ENCODE measurements at places on chromosomes 4 and X.
A peak's percentile ranks its signal among the peaks of the same experiment; 100 is the strongest.

DNA sequence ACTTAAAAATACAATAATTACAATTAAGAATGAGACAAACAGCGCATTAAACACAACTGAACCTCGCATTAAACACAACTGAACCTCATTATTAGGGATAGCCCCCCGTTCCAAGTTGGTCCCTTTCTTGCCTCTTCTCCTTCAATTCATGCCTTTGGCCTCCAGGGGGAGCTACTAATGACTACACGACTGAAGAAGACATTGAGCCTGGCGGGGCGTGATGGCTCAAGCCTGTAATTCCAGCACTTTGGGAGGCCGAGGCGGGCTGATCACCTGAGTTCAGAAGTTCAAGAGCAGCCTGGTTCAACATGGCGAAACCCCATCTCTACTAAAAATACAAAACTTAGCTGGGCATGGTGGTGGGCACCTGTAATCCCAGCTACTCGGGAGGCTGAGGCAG is 56.4 kb upstream of the NWD2 start:
- DNase-seq: no peak

DNA sequence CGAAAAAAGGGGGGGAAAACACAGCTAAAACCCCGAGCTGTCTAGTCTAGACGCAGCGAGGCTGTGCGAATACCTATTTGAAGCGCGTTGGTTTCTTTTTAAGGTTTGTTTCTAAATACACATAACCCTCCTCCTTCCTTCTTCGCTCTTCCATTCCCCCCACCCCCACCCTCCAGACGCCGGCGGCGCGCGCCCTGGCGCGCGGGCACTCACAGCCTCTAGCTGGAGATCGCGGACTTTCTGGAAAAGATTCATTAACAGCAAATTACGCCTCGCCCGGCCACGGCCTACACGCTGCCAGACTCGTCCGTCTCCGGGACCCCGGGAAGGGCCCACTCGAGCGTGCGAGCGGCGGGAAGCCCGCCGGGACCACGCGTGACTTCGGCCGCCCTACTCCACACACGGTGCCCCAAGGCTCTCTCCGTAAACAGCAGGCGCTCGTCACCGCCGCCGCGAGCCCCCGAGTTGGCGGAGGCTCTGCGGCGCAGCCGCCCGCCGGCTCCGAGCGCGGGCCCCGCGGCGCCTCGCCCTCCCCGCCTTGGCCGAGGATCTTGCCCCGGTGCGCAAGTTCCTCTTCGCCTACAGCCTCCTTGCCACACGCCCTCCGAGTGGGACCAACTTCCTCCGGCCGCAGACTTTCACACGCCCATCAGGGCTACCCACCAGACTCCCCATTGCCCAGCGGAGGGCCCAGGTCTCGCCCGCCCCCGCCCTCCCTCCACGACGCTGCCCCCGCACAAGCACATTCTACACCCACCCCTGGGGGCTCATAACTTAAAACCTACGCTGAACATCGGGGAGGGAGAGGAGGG is 2.0 kb downstream of the BCOR start:
- DNase-seq: peak; percentile 39

DNA sequence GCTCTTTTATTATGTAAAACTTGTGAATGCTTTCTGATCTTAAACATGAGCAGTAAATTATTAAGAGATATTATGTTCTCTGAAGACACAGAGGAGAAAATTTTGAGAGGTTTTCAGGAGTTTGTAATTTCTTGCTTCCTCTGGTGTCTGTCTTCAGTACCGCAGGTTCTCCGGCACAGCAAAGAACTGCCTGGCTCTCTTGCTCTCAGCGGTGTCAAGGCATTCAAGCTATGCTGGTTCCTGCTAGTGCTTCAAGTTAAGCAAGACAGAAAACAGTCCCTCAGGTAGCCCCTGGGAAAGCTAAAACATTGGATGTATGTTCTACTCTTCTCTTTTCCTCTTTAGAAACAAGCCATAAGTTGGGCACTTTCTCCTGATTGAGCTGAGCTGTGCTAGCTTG is 120.2 kb upstream of the CENPE start:
- no peak for DNase-seq

DNA sequence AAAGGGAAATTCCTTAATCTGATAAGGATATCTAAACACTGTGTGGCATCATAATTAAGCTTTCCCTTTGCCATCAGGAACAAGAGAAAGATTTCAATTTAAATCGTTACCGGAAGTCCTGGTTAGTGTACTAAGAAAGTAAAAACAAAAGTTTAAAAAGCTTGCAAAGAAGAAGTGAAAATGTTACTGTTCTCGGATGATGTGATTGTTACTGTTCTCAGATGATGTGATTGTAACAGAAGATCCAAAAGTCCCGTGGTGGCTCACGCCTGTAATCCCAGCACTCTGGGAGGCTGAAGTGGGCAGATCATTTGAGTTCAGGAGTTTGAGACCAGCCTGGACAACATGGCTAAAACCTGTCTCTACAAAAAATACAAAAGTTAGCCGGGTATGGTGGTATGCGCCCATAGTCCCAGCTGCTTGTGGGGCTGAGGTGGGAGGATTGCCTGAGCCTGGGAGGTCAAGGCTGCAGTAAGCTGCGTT is 62.5 kb downstream of the RGS12 start:
- DNase-seq: no peak

DNA sequence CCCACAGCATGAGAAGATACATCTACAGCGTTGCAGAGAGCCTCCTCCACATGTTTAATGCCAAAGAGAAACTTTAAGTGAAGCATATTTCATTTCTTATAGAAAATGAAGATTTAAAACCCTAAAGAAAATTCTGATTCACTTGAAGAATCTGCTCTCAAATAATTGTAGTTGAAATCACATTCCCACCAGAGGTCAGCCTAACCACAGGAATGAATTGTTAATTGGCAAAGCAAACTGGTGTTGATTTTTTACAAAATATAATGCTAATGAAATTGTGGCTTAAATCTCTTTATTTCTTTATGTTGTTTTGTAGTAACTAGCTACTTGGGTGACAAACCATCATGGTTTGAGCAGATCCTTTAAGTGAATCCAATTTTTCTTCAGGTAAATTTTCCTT is 31.1 kb upstream of the WDR17 start:
- peak; percentile 81 for DNase-seq

DNA sequence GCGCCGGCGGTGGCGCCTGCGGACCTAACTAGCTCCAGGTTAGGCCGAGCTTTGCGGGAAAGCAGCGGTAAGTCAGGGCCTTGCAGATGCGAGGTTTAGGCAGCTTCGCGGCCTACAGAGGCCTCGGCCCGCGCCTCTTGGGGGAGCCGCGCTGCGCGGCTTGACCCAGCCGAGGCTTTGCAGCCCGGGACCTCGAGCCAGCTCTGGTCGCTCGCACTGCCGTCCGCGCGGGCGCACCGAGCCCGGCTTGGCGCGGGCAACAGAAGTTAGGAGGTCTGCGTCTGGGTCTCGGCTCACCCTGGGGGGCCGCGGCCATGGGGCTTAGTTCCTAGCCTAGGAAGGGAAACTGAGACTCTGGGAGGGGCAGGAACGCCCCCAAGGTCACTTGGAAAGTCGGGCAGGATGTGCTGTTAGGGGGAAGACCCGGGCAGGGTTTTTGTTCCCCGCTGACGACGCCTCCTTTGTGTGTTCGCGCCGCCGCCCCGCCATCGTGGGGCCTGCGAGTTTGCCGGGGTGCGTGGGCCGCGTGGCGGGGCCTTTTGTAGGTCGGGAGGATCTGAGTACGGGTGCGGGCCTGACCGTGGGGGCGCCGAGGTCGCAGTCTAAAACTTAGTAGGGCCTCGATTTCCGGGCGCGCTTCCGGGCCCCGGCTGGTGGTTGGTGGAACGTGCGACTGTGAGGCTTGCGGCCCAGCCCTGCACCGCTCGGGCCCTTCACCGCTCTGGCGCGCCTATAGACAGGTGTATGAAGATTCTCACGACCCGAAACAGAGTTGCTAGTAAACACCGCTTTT is 482 bp downstream of the RNF4 start:
- no peak for DNase-seq

GRCh38 chr4:94517492-94517891 is 65.8 kb downstream of the PDLIM5 start:
- DNase-seq: no peak
